ENCODE measurements at places on chromosomes 3 and 15.
A peak's percentile ranks its signal among the peaks of the same experiment; 100 is the strongest.

DNA sequence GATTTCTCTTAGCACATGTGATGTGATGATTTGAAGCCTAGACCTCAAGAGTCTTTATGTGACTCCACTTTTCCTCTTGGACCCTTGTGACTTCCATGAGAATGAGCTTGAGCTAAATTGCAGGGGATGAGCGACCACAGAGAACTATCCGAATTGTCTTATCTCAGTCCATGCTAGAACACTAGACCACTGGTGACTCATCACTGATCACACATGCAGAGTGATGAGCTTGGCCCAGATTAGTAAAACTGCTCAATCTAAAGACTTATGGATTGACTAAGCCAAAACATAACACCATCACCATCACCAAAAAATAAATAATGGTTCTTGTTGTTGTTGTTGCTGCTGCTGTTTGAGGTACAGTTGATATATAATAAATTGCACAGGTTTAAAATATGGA lies 114.1 kb upstream of the CFAP20DC start:
- no peak for DNase-seq

- peak; percentile 81 for DNase-seq
Measured at GRCh38 chr3:65672871-65673815, 365.6 kb downstream of the MAGI1 start.

- peak; percentile 83 for DNase-seq
Measured at GRCh38 chr3:129016720-129017483, 15.8 kb downstream of the EFCC1 start.

DNA sequence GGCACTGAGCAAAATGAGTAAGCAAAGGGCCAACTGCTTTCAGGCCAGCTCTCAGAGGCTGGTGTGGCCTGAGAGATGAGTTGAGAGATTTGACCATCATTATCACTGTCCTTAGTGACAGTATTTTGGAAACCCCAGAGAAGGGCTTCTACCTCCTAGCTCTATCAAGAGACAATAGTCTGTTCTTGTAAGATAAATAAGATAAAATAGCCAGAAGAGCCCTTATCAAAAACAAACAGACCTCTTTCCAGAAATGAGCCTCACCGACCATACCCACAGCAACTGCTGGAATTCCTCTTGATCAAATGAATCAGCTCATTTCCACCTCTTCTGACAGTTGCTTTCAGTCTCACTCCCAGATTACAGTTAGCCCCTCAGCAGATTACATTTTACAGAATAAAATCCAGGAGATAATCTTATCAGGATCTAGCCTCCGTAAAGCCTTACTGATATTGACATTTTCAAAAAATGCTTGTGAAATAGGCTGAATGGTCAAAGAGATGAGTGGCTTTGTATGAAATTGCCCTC lies 4.5 kb downstream of the HDC start:
- no peak for DNase-seq

DNA sequence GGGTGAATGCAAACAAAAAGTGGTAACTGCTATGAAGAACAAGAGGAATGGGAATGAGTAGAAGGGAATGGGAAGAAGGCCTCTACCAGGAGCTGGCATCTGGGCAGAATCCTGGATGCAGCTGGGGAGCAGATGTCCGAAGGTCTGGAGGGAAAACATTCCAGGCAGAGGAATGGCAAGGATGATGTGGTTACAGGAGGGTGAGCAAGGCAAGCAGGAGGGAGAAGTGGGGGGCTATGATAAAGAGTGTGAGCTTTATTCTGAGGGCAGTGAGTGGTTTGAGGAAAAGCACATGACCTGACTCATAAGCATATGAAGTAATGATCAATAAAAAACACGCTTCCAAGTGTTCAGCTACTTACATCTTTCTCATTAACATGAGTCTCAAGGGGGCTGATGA lies 17.1 kb downstream of the SKIC8 start:
- DNase-seq = no peak

- DNase-seq = no peak
Measured at GRCh38 chr3:8423307-8423706, 78.3 kb upstream of the LMCD1 start.

DNA sequence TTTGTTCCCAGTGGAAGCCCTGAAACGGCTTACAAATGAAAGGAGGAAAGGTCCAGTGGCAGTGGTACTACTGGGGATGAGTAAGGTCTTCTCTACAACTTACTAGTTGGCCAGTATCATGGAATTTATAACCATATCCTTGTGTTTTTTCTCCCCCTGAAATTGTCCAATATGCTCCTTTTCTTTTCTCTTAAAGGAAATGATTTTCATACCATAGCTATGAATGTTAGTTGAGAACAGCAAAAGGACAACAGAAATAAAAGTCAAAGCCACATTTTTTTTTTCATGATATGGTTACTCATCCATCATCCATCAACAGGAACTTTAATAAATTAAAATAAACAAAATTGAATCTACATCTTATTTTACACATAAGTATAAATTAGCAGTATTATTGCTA lies 450.4 kb downstream of the MFSD1 start:
- no peak for DNase-seq

DNA sequence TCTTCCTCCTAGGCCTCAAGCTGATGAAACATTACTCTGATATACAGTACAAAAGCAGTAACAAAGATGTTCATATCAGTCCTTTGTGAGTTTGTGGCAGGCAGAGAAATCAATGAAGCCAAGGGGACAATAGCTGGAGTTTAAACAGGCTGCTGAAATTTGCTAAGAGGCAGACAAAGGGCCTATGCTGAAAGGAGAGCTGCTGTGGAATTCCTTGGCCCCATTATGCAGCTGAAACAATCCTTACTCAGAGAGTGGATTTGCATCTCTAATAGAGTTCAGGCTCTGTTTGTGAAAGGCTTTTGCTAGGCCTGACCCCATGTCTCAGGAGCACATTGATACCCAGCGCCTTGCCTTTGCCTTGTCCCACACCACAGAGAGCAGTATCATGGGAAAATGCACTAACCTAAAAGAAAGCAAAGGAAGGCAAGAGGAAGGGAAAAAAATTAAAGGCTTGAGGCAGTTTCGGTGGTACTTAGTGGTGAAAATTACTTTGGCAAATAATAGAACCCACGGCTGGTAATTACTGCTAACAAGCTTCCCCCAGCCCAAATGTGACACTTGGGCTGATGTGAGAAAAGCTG lies 195.0 kb upstream of the EPHA3 start:
- no peak for DNase-seq

DNA sequence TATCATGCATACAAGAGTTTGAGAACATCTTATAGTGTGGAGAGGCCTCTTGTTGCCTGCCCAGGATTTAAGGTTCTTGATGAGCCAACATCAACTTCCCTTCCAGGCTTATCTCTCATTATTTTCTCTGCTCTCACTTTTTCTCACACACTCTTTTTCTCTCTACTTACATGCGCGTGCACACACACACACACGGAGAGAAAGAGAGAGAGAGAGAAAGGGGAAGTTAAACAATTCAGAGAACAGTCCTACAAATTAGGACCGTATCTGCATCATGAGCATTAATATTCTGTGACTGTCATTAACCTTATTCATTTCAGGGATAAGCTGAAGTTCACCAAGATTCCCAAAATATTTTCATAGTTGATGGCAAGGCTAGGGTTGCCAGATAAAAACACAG lies 269.0 kb downstream of the ZNF621 start:
- no peak for DNase-seq

GRCh38 chr3:17936736-17937480 lies 194.5 kb upstream of the TBC1D5 start:
- DNase-seq = no peak

Data from left ventricle myocardium superior (tissue), 1 donor.